HS-5 (cell line): ENCODE measurements at places on chromosomes 4 and X.

GRCh38 chrX:110082161-110082560 is 79.2 kb downstream of the TMEM164 start:
- DNase-seq = peak; percentile 20

DNA sequence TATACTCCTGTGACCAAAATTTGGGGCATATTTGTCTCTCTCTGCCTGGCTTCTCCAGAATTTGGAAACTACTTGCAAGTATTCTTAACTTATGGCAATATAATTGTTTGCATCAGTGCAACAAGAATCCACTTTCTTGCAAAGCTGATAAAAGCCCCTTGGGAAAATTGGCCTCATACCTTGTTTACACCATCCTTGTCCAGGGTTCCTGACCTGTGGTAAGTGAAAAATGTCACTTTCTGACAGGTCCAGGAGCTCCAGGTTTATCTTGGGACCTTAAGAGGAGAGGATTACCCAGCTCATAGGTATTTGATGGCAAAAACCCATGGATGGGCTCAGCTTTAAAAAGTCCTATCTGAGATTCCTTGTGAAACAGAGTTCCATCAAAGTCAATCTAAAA is 29.3 kb upstream of the CXCL13 start:
- DNase-seq = no peak

DNA sequence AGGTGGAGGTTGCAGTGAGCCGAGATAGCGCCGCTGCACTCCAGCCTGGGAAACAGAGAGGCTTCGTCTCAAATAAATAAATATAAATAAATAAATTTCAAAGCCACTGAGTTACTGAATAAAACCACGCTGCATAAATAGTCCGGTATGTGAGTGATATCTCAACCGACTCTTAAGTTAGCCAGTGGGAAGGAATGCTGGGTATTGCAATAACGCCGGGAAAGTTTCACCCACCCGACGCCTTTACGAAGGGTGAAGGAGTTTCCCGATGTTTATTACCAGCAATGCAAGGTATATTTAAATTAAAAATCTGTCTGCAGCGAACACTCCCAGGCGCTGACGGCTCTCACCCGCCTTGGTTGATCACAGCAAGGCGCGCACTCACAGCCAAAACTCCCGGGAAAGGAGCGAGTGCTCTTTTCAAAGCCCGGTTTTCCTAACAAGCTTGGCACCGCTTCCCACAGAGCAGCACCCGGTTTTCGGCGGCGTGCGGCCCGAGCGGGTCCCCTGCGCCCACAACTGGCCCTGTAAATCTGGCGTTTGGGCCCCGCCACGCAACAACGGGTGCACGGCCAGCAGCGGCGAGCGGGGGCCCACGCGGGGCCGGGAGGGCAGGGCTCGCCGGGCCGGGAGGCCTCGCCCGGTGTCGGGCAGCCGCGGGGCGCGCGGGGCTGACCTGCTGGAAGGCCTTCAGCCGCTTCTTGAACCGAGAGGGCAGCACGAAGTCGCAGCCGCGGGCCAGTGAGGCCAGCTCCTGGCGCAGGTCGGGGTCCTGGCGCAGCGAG is 13.7 kb downstream of the PPP2R3B start:
- DNase-seq = no peak

DNA sequence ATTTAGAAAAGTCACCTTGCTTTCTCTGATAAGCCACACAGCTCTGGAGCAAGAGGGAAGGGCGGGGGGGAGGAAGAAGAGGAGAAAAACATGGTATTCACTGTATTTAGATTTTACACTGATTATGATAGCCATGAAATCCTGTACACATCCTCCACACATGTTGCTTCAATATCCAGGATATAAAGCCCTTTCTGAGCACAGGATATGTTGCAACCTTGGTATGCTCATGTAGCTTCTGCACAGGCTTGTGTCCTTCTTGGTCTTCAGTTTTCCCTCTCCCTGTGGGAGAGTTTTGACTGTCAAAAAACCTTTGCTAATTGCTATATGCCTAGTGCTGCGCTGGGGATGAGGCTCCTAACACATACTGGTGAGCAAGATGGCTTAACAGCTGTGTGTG is 61.9 kb upstream of the DAPP1 start:
- DNase-seq = no peak

DNA sequence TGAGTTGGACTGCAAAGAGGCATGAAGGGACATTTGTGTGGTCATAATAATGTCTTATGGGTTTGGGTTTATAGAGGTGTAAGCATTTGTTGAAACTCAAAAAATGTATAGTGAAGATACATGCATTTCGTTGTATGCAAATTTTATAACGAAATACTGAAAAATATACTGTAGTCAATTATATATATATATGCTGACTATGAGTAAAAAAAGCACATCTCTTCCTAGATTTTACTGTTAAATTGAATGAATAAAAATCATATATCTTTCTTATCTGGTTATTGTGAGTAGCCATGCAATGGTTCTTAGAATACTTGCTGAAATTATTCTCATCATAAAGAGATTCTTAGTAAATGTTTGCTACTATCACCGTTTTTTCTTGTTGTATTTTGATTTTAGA is 34.5 kb downstream of the UGT2B10 start:
- DNase-seq = no peak

GRCh38 chrX:14832586-14832985 is 40.3 kb downstream of the FANCB start:
- no peak for DNase-seq

- DNase-seq = peak; percentile 16
Measured at GRCh38 chr4:92776080-92776479, 472.3 kb downstream of the GRID2 start.

DNA sequence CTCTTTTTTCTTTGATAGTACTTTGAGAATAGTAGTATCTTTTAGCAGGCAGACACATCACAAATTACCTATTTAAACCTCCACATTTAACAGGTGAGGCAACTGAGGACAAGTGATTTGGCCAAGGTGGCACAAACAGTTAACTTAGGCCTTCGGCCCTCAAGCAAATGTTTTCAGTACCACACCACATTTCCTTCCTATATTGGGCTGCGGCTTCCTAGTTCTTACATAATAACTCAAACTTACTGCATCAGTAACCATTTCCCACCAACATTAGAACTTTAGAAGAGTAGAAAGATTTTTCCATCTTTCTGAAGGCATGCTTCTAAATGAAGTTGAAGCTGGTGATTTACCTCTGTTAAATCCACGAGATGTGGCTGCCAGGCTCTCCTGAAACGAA is 63.2 kb upstream of the SLC4A4 start:
- DNase-seq = no peak

DNA sequence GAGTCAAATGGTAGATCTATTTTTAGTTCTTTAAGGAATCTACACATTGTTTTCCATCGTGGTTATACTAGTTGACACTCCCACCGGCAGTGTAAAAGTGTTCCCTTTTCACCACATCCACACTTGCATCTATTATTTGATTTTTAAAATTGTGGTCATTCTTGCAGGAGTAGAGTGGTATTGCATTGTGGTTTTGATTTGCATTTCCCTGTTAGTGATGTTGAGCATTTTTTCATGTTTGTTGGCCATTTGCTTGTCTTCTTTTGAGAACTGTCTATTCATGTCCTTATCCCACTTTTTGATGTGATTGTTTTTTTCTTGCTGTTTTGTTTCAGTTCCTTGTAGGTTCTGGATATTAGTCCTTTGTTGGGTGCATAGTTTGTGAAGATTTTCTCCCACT is 70.0 kb downstream of the TAB3 start:
- DNase-seq = no peak

GRCh38 chrX:124028182-124028581 is 66.7 kb downstream of the STAG2 start:
- no peak for DNase-seq

GRCh38 chrX:154967603-154968002 is 54.9 kb downstream of the F8 start:
- DNase-seq = peak; percentile 10

DNA sequence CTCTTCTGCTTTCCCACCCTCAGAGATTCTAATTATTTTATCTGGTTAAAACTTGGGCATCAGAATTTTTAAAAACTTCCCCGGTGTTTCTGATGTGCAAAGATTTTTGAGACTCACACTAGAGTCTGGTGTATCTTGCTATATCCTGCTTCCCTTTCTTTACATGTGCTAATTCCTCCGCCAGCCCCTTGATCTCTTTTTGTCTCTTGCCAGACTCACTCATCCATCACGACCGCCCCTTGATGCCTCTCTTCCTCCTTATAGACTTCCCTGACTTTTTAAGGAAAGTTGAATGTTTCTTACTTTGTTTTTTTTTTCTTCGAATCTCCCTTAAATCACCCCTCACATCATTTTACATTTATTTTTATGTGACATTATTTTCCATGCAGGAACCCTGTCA is 274.9 kb upstream of the PITX2 start:
- DNase-seq = no peak

GRCh38 chrX:46376246-46376885 is 168.9 kb downstream of the ZNF674 start:
- DNase-seq = peak; percentile 19
